ENCODE measurements at places on chromosomes 1 and 21.

DNA sequence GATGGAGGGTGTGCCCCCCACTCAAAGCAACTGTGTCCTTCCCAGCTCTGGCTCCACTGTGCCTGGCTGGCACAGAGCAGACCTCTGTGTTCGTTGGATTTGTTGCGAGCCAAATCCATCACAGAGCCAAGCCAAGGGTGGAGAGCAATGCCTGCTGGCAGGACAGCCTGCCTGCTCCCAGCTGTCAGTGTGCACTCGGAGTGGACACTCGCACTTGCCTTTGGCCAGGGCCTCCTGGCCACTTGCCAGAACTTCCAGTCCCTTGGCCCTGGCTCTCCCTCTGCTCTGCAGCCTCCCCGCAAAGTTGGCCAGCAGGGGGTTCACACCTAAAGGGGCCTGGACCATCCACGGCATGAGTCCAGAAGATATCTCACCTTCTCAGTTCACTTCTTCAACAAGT lies 16.4 kb downstream of the HEYL start:
- no peak for DNase-seq

DNA sequence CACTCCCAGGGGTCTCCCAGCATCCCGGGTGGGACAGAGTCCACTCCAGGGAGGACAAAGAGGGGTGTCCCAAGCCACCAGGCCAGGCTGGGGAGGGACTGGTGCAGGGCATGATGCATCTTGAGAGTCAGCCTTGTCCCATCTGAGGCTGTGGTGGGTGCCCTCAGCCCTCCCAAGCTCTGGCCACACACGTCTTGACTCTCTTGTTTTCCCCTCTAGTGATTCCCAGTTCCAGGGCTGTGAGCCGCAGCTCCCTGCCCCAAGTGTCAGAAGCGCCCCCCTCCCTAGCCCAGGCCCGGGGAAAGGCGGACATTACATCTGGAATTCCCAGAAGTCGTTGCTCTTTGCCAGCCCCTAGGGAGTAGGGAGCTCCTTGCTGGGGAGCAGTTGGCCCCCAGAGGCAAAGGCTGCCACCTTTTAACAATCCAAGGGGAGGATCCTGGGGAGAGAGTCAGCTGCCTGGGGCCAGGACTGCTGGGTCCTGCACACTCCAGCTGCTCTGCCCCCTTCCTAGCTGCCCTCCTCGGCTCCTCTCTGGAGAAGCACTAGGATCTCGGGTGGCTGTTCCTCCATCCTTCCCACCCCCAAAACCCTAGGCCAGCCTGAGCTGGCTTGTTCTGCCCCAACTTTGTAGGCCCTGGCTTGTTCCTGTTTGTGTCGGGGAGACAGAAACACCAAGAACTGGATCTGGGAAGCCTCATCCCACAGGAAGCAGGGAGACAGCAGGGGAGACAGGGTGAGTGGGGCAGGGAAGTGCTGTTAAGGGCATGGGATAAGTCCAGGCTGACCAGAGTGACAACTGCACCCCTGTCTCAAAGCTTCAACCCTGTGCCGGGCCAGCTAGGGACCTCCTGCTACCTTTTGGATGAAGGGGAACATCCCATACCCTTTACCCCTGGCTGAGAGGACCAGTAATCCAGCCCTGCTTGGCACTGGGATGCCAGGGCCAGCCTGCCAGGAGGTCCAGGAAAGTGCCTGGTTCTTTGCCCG lies 3.2 kb upstream of the PTPN7 start:
- no peak for DNase-seq

DNA sequence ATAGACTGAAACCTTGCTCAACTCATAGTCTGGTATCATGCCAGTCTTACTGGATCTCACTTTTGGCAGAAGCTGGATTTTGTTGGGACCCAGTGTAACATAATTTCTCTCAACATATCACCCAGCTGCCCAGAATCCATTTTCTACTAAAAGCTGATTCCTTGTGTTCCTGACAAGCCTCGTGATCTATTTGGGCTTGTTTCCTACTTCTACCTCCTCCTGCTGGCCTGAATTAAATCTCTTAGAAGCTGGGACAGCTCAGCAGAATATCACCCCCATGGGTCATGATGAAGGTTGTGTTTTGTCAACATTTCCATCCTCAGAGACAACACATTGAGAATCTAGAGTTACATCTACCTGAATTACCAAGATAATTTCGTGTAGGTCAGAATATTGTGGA lies 7.7 kb downstream of the GOLT1A start:
- no peak for DNase-seq

- DNase-seq, result peak; percentile 28
Measured at GRCh38 chr1:110084227-110085078, 14.0 kb upstream of the ALX3 start.

- no peak for DNase-seq
Measured at GRCh38 chr1:241608379-241609033, 31.7 kb downstream of the CHML start.

All from MM.1S (cell line).